Non-pigmented ciliary epithelial cell (primary cell): ENCODE measurements at places on chromosomes 3 and 15.

GRCh38 chr3:170614214-170614966 is 28.5 kb upstream of the SLC7A14 start:
- DNase-seq: peak; percentile 63

DNA sequence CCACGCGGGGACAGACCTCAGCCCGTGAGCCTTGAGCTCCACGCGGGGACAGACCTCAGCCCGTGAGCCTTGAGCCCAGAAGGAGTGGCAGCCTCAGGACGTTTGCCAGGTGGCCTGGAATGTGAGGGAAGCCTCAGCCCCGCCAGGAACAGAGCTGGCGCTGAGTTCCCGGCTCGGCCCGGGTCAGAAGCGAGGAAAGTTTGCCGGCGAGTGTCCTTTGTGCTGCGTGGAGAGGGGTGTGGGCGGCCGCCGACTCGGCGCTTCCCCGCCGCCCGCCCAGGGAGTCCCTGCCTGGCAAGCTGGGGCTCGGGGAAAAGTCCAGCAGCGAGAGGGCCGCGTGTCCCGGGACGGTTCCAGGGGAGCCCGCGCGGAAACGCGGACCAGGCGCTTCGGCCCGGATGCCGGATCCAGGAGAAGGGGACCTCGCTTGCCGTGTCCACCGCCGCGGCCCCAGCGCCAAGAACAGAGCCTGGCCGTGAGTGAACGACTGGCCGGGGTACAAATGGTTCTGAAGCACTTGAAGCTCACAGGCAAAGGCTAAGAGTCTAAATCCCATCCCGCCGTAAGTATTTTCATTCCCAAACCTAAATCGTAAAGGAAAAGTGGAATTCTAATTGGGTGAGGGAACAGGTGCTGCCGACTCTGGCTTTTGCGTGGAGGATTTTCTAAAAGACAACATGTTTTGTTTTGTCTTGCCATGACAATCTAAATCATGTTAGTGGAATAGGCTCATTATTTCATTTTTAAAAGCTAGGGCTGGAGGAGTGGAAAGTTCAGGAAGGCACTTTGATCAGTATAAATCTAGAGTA is 1.7 kb downstream of the LRRN1 start:
- no peak for DNase-seq

DNA sequence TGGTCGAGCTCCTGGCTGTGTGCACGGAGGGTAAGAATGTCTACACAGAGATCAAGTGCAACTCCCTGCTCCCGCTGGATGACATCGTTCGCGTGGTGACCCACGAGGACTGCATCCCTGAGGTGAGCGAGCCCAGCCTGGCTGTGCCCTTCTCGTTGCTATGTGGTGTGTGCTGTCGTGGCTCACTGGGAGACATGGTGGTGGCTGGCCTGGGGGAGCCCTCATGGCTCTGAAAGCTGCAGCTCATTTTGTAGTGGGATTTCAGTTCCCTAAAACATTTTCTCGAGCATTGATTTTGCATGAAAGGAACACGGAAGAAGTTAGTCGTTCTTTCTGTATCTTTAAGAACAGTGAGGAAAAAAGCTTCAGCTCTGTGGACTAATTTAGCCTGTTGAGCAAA is 200.5 kb downstream of the ITPR1 start:
- no peak for DNase-seq

- DNase-seq: no peak
These were observed 5.0 kb downstream of the IFT80 start for GRCh38 chr3:160394009-160394392.

GRCh38 chr3:141380987-141381386 is 12.7 kb downstream of the ZBTB38 start:
- DNase-seq: no peak

GRCh38 chr15:57165992-57166391 is 210.3 kb upstream of the CGNL1 start:
- DNase-seq: no peak

- DNase-seq: no peak
These were observed 2.3 kb downstream of the SQOR start for GRCh38 chr15:45637141-45637540.

- no peak for DNase-seq
These were observed 157.8 kb downstream of the TIGIT start for GRCh38 chr3:114451561-114452018.

- DNase-seq: no peak
These were observed 133.2 kb upstream of the DPH6 start for GRCh38 chr15:35679186-35679585.

GRCh38 chr3:194565597-194566190 is 67.5 kb downstream of the TMEM44 start:
- DNase-seq: no peak

DNA sequence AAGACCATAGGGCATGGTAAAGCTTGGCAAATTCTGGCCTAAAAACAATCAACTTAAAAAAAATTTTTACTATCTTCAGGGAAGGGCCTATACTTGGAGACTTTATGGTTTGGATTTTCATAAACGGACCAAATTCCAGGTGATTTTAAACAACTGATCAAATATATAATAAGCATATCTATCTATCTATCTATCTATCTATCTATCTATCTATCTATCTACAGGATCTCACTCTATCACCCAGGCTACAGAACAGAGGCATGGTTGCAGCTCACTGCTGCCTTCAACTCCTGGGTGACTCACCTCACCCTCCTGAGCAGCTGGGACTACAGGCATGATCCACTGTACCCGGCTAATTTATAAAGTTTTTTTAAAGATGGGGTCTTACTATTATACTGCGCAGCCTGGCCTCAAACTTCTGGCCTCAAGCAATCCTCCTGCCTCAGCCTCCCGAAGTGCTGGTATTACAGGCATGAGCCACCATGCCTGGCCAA is 6.7 kb downstream of the SPPL2A start:
- DNase-seq: no peak
